Stimulated activated CD4-positive, alpha-beta T cell treated with anti-CD3 and anti-CD28 coated beads, Interleukin-15, amount 100 ng/mL, for 24 hours (primary cell): ENCODE measurements at places on chromosomes 1 and 21.

DNA sequence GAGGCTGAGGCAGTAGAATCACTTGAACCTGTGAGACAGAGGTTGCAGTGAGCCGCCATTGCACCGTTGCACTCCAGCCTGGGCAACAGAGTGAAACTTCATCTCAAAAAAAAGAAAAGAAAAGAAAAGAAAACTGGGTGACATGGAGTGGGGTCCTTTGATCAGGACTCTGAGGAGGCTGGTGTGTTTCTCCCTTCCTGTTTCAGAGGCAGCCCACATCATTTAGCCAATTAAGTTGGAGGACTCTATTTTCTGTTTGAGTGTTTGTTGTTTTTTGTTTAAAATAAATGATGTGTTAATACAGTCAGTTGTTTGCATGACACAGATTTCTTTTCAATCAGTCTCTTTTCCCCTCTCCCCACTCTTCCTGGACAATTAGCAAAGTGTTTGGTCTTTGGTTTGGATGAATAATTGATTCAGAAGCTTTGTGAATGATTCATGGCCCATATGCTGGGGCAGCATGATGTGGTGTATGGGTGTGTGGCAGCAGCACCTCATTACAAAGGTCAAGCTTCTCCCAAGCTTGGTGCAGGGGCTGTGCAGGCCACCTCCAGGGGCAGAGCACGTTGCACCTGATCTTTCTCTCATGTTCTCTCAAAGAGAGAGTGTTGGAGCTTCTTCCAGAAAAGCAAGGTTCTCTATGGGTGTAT, 48.8 kb downstream of the CACNA1E start:
- no peak for DNase-seq

GRCh38 chr1:68473060-68473459, 23.3 kb upstream of the RPE65 start:
- DNase-seq, result no peak

GRCh38 chr1:156833603-156834002, 17.0 kb upstream of the SH2D2A start:
- DNase-seq, result no peak

GRCh38 chr21:14384453-14384852, 1.5 kb upstream of the HSPA13 start:
- DNase-seq, result no peak

GRCh38 chr1:184388319-184388889, 1.6 kb downstream of the C1orf21 start:
- DNase-seq, result no peak

GRCh38 chr1:246566813-246567645, 773 bp downstream of the CNST start:
- no peak for DNase-seq

DNA sequence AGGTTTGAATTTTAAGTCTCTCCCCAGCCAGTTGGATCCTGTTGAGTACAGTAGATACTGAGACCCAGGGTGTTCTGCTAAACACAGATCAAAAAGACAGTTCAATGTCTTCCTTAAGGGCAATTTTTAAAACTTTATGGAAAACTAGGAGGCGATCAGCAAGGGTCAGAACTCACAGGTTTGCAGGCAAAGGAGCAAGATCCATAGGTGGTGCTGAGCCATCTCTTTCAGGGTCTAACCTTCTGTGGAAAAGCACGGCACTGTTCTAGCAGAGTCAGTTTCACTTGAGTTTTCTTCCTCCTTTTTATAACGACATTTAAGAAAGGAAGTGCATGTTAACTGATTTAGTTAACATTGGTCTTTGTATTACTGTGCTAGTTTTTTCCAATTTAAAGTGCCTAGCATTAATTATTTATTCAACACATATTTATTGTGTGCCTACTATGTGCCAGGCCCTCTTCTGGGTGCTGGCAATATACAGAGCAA, at the start of gene CD84:
Gene CD84 (minus strand): TSS at position 281 of the 486 bp plus-strand sequence. CDS start 59 bp downstream, at position 222.
- DNase-seq, result no peak

DNA sequence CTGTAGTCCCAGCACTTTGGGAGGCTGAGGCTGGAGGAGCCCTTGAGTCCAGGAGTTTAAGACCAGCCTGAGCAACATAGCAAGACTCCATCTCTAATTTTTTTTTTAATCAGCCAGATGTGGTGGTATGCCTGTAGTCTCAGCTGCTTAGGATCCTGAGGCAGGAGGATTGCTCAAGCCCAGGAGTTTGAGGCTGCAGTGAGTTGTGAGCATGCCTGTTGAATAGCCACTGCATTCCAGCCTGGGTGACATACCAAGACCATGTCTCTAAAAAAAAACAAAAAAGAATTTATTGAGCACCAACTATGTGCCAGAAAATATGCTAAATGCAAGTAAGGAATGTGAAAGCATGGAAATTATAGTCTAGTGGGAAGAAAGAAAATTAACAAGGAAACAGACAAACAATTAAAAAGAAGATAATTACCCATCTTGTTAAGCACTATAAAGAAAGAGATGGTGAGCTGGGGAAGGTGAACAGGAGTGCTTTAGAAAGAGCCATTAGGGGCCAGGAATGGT, 104.0 kb upstream of the ZNF678 start:
- no peak for DNase-seq

DNA sequence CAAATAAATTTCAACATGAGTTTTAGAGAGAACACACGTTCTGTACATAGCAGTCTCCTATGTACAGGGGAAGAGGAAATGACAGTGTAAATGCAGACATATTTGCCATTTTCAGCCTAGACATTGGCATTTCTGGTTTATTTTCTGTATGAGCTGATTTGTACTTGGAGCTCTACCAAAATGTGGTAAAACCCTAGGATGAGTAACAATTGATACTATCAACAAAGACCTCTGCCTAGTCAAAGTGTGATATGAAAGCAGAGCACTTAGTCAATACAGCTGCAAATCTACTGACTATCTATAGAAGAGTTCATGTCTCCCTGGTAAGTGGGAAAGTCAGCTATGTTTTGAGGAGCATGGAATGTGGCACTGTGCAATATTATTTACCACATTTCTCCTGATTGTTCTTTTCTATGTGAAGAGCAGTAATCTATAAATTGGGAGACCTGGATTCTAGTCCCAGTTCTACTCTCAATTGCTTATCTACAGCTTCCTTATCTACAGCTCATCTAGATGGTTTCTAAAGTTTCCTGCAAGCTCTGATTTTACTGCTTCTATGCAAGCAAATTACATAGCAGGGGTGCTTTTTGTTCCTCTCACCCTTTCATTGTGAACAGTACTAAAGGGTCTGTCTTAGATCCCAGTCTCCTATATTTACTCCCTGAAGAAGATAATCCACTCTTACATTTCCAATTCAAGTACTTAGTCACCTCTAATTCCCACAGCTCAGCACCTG, 334.2 kb downstream of the NTNG1 start:
- no peak for DNase-seq

DNA sequence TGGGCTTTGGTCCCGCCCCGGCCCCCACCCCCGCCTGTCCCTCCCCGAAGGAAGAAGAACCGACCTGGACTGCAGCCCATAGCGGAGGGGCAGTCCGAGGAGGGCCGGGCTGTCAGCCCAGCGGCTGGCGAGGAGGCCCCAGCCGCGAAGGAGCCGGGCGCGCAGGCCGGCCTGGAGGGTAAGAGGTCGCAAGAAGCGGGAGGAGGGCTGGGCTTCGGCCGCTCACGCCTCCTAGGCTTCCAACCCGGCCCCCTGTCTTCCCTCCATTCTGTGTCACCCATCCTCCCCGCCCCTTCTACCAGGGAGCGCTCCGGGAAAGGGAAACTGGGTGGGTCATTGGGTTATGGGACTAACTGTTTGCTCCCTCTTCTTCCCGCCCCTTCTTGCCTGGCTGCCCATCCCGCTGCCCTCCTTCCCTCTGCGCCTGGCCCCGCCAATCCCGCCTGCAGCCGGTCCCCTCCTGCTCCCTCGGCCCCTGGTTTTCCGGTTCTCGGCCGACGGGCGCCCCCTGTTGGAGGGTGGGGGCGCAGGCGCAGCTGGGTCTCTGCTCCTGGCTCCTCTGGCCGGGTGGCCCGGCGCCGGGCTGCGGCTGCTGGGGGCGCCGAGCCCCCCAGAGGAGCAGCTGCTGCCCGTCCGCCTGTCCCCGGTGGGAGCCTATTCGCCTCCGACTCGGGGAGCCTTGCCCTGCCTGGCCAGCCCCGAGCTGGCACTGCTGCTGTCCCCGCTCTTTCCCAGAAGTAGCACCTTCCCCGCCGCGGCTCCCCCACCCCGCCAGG, 2.4 kb downstream of the RUSC1 start:
- DNase-seq, result peak; percentile 91

GRCh38 chr1:176541663-176542062, 78.7 kb downstream of the PAPPA2 start:
- no peak for DNase-seq

DNA sequence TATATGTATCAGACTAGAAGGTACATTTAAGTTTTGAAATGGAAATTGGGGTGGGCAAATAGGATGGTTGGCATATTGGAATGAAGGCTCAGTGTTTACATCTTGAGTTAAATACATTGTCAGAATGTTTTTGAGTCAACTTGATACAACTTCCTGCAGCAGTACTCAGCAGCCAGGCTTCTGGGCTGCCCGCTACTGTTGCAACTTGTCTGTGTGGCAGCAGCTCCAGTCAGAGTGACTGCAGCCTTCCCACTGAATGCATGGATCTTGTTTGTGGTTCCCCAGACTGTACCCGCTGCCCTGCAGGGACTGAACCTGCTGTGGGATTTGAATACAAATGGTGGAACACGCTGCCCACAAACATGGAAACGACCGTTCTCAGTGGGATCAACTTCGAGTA, 24.9 kb upstream of the SARS1 start:
- no peak for DNase-seq

DNA sequence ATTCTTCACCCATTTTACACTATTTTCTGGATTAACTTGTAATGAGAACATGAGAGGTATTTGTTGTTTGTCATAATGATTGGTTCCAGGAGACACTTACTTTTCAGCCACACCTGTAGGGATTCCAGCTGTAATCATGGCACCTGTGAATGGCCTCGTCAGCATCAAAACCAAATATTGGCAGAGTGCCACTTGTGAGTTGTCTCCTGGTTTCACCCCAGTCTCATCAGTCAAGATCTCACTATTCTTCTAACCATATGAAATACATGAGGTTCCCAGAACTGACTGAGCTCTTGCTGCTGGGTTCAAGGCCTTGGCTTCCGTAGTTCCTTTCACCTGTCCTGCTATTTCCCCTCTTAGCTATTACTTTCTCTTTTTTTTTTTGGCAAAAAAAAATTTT, 246.6 kb upstream of the ADGRL2 start:
- no peak for DNase-seq

GRCh38 chr1:18535391-18536210, 54.9 kb downstream of the KLHDC7A start:
- no peak for DNase-seq

DNA sequence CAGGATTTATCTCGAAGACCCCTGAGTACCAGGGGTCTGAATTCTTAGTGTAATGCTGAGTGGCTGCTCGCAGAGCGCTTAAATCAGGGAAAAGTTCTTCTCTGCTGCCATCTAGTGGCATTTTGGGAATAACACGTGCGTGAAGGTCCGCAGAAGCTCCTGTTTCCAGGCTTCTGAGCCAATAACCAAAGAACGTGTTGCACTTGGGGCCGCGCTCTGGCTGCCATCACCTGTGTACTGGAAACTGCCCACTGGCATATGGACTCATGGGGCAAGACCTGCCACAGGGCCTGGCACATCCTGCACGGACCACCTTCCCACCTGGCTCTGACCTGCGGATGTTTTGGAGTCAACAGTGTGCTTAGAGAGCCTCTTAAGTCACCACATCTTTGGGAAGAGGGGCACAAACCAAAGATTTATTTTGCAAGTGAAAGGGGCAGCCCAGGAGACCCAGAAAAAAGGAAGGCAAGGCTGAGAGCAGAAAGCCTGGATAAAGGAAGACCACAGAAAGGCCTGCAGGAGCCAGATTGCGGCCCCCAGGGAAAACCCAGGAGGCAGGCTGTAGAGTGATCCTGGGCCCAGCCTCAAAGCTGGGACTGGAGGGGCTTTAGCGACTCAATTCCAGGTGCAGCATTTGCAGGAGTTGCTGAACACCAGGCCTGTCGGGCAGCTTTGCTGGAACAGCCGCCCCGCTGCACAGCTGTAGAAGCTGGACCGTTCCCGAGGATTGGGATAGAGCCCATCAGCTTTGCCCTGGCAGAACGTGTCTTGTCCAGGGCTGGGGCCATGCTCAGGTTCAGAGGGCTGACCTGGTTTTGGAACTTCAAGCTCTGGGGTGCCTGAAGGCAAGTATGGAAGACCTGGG, 13.0 kb downstream of the CHIT1 start:
- DNase-seq, result peak; percentile 61

DNA sequence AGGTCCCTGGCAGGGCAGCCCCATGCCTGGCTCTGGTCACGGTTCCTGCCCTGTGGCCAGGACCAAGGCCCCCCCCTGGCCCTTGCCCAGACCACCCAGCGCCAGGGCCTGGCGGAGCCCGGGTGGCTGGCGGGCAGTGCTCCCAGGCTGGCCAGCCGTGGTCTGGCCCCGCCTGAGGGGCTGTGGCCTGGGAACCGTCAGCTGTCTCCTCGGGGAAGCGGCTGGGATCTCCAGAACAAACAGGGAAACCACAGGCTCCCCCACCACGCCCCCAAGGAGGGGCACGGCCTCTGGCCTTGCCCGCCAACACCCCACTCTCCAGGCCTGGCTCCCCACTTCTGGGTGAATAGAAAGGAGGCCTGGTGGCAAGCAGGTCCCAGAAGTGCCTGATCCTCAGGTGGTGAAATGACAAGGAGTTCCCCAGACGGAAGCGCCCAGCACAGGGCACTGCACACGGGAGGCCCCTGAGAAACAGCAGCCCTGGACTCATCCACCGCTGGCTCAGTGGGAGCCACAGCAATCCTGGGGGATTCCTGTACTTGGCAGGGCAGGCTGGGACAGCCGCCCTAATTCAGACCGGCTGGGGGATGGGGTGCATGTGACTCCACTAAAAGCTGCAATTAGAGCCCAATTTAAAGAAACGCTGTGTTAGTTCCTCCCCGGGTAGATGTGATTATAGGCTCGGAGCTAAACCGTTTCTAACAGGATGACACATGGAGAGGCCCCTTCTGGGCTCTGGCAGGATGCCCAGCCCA, 78.9 kb downstream of the RAP1GAP start:
- no peak for DNase-seq

- no peak for DNase-seq
Observed at GRCh38 chr1:219223496-219223895, 49.8 kb downstream of the LYPLAL1 start.

GRCh38 chr1:181087400-181087901, 1.0 kb upstream of the IER5 start:
- DNase-seq, result peak; percentile 49
